ENCODE measurements at places on chromosomes 13 and 19.

- peak; percentile 77 for DNase-seq
Measured at GRCh38 chr13:91292630-91293221, 54.8 kb upstream of the MIR17HG start.

- no peak for DNase-seq
Measured at GRCh38 chr19:33024398-33024797, 40.3 kb downstream of the RHPN2 start.

DNA sequence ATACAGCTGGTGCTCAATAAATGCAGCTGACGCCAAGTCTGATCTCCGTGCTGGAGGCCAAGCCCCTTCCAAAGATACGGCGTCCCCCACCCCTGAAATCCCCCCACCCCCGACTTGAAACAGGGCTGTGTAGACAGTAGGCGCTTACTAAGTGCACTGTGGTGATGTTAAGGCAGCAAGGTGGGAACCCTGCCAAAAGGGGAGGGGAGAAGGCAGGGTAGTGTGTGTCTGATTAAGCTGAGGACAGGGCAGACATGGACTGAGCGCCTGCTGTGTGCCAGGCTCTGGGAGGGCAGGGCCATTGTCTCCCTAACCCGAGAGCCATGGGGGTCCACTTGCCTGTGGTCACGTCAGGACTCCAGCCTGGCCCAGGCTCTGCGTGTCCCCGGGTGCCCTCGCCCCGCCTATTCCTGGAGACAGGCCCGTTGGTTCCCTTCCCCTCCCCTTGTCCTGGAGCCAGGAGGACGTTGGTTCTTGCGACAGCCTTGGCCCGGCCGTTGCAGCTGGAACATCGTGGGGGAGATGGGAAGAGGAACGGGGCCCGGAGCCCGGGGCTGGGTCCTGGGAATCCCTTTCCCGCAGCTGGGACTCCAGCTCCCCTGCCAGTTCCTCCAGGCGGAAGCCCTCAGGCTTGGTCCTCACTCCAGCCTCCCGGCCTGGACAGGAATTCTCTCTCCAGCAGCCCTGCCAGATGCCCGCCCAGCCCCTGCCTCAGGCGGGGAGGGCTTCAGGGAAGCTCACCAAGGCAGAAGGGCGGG is 1.7 kb upstream of the ELANE start:
- no peak for DNase-seq

GRCh38 chr19:31356587-31357314 is 7.5 kb upstream of the TSHZ3 start:
- DNase-seq, result no peak

GRCh38 chr13:111099290-111099689 is 15.8 kb upstream of the ARHGEF7 start:
- DNase-seq, result no peak

DNA sequence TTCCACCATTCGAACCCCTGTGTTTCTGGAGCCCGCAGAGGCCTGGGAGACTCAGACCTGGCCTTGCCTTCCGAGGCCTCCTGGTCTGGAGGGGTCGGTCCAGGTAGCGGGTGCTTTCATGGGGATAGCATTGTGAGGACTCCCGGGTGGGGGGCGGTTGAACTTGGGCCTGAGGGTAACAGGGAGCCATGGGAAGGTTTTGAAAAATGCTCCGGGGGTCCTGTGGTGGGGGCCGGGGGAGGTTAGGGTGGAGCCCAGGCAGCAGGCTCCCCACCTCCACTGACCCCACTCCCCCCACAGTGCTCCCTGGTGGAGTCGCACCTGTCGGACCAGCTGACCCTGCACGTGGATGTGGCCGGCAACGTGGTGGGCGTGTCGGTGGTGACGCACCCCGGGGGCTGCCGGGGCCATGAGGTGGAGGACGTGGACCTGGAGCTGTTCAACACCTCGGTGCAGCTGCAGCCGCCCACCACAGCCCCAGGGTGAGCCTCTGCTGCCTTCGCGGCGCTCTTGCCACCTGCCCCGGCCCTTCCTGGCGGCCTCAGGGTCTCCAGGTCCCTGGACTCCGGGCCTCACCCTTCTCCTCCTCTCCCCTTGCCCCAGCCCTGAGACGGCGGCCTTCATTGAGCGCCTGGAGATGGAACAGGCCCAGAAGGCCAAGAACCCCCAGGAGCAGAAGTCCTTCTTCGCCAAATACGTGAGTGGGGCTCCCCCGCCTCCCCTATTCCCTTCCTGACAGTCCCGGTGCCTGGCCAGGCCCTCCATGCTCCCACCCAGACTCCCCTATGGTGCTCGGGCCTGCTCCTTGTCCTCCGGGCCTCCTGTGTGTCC is 3.8 kb upstream of the GARIN5A start:
- DNase-seq, result no peak

- no peak for DNase-seq
Measured at GRCh38 chr13:49304356-49304755, 56.6 kb downstream of the CDADC1 start.

- DNase-seq, result peak; percentile 8
Measured at GRCh38 chr19:18153556-18154134, 682 bp downstream of the PIK3R2 start.

DNA sequence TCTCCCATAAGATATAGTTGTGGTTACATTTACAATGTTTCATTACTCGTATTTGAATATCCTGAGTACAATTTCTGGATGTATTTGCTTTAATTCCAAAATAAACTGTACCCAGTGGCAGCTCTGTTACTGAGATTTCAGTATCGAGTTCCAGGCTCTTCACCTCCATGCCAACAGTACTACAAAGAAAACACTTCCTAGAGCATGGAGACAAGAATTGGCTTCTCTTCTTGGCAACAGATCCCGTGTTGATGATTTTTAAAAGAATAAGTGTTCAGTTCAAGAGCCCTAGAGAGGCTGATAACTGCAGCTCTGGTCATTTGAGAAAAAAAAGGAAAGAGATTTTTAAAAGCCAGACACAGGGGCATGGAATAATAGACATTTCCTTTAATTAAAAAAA is 302.8 kb downstream of the EFNB2 start:
- DNase-seq, result peak; percentile 91

- DNase-seq, result peak; percentile 65
Measured at GRCh38 chr13:27917121-27917947, 2.5 kb upstream of the PDX1 start.

DNA sequence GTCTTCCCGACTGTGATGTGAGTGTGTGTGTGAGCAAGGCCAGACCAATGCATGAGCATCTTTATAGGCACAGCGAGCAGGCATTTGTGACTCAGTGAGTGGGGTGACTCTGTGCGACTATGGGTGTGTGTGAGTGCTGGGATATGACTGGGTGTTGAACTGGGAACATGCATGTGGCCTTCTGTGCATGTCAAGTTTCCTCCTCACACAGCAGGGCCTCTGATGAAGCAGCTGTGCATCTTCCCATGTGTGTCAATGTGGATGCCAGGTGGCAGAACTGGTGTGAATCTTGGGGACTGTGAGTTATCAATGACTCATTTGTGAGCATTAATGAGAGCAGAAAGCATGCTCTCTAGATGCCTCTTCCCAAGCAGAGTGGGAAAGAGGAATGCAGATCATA is 12.1 kb upstream of the LGALS14 start:
- DNase-seq, result no peak

DNA sequence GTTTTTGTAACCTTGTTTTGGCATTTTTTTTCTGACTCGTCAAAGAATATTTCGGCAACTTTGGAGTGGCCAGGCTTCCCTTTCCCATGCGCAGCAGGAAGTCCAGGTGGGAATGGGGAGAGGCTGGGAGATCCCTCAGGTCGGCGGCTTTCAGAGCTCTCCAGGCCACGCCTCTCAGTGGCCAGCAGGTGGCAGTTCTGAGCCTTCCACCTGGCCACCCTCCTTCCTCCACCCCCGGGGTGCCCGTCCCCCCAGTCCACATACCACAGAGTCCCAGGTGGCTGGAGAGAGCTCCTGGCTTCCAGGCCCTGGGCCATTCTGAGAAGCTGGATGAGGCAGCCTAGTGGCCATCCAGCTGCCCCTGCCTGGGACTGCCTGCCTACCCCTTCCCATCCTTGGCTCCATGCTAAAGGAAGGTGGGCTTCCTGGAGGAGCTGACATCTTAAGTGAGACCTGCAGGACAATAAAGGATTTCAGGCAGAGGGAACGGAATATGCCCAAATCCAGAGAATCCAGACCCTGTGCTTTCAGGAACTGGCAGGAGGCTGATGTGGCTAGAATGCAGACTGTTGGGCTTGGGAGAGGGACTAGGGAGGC is 46.3 kb downstream of the CCNE1 start:
- DNase-seq, result no peak

- no peak for DNase-seq
Measured at GRCh38 chr13:111944171-111944583, 122.8 kb upstream of the SOX1 start.

DNA sequence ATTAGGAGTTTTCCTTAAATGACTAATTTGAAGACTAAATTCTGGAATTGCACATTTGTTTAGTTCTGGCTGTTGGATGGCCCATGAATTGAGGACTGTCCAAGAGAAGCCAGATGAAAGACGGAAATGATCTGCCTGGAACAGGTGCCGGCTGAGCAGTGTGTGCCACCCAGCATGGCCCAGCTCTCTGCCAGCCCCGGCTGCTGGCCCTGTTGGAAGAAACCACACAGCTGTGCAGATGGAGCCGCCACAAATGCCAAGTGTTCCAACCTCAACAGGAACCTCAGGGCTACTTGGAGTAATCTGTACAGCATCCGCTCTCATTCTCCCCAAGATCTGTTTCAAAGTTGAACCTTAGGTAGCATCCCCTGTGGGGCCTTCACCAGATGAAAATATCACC is 67.0 kb upstream of the STARD13 start:
- peak; percentile 79 for DNase-seq

- no peak for DNase-seq
Measured at GRCh38 chr19:33428627-33429125, 55.2 kb downstream of the CEBPG start.

DNA sequence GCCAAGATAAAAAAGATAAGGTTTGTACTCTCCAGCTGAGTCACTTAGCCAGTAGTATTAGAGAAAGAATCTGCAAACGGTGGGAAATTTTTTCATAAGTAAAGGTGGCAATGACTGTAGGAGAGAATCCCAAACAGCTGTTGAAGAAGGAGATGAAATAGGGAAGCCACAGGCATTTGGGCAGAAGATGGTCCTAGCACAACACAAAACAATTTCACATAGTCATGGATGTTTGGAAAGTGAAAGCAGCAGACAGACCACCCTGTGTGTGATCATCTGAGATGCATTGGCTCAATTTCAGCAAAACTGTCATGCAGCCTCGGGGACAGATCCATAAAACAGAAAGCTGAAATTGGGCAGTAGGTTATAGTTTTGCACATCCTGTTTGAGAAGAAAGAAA is 2832.4 kb downstream of the PCDH9 start:
- DNase-seq, result no peak

DNA sequence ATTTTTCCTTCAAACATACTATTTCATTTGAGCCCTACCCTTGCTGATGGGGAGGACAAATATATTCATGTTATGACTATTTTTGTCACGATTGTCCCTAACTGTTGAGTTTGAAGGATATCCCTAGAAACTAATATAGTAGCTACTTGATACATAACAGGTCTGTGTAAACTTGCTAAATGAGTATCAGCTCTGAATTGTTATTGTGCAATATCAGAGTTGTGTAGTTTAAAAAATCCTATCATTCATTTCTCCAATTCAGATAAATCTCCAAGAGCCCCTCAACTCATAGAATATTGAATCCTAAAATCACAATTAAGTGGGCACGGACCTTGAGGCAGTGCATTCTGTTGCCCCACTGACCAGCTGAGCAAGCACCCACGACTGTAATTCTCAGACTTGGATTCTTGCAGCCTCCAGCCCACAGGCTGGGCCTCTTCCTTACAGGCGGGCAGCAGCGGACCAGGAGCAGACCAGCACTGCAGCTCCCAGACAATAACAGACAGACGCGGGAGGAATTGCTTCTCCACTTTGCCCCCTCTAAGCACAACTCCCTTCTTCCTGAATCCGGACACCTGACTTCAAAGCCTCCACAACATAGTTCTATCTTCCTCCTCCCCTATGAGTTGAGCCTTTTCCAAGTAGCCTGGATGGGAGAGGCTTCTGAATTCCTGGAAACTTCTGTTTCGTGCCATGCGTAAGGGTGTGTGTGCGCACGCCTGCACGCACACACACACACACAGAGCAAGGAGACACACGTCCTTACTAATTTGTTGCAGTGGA is 337.6 kb upstream of the ARGLU1 start:
- no peak for DNase-seq

GRCh38 chr19:43638214-43638994 is 1.2 kb downstream of the CADM4 start:
- DNase-seq, result no peak

- DNase-seq, result no peak
Measured at GRCh38 chr19:45763691-45764294, 5.3 kb downstream of the SIX5 start.

DNA sequence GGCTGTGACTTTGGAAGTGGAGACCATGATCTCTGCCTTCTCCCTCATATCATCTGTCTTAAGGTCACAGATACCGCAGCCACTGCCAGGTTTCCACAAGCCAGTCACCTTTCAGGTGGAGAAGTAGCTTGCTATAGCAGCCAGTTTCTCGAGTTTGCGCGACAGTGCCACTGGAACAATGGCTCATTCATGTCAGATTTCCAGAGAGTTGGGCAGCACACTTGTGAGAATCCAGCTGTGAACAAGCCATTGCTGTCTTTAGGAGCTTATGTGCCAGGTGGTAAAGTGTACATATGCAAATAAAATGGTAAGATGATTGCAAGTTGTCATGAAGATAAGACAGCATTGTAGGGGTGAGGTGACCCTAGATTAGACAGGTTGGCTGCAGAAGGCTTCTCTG is 22.3 kb downstream of the GARRE1 start:
- no peak for DNase-seq

- no peak for DNase-seq
Measured at GRCh38 chr13:113121183-113121927, 1.2 kb upstream of the F10 start.

GRCh38 chr13:101785858-101786257 is 333.4 kb downstream of the ITGBL1 start:
- DNase-seq, result peak; percentile 78

GRCh38 chr13:33528896-33529295 is 243.3 kb upstream of the STARD13 start:
- DNase-seq, result no peak

DNA sequence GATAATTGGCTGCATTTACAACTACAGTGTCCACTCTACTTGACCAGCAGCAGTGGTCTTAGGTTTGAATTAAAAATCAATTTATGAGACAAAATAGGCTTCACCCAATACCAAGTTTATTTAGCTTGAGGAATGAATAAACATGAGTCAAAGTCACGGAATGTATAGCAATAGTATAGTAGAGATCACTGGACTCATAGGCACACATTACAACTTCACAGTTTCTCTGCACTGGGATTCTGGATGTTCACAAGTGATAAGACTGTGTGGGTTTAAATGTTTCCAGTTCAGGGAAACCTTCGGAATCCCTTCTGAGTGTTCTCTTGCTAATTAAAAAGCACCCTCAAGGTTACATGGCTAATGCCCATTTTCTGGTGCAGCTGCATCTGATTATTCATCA is 1064.9 kb downstream of the SLITRK5 start:
- DNase-seq, result no peak

GRCh38 chr13:107113387-107113786 is 545.5 kb upstream of the ARGLU1 start:
- DNase-seq, result no peak

GRCh38 chr13:110010404-110011138 is 224.2 kb upstream of the IRS2 start:
- no peak for DNase-seq

All from NCI-H1092 treated with DMSO at 0.1 percent for 48 hours (cell line).